ENCODE measurements at places on chromosomes 11 and 22.
A peak's percentile ranks its signal among the peaks of the same experiment; 100 is the strongest.

DNA sequence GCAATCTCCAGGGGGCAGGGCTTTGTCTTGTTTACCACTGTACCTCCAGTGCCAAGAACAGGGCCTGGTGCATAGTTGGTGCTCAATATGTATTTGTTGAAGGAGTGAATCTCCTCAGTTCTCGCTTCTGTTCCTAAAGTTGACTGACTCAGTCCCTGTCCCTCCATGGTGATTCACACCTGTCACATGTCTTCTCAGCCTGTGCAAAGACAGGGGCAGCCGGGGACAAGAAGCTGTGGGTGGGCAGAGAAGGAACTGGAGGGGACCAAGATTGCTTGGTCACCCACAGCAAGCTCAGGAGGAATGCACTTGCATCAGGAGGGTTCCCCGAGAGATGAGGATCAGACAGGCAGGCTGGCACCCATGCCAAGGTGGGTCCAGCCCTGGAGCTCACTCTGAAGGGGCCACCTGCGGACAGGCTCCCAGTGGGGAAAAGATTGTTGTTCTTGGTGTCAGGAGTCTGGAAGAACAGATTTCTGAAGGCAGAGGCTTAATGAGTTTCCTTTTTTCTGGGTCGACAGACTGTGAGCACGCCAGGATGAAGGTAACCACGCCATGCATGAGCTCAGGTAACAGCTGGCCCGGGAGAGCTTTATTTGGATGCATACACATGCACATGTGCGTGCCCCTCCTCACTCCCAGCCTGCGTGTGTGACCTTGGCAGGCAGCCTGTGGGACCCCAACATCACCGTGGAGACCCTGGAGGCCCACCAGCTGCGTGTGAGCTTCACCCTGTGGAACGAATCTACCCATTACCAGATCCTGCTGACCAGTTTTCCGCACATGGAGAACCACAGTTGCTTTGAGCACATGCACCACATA, 16.9 kb downstream of the IL17RA start:
- no peak for DNase-seq

DNA sequence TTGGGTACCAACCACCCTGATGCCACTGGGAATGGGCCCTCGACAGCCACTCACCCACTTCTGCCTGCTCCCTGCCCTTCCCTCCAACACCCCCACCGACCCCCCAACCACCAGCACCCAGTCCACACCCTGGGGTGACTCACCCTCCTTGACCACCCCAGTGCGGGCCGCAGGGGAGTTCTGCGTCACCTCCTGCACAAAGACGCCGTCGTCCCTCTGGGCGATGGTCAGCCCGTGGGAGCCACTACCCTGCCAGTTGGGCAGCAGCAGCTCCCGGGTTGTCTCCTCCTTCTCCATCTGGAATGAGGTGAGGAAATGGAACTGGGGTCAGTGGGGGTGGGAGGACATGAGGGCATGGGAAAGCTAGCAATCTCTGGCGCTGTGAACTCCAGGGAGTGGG, 10.8 kb downstream of the AHNAK start:
- DNase-seq, result no peak

GRCh38 chr11:130585545-130585944, 137.1 kb downstream of the ADAMTS15 start:
- no peak for DNase-seq

DNA sequence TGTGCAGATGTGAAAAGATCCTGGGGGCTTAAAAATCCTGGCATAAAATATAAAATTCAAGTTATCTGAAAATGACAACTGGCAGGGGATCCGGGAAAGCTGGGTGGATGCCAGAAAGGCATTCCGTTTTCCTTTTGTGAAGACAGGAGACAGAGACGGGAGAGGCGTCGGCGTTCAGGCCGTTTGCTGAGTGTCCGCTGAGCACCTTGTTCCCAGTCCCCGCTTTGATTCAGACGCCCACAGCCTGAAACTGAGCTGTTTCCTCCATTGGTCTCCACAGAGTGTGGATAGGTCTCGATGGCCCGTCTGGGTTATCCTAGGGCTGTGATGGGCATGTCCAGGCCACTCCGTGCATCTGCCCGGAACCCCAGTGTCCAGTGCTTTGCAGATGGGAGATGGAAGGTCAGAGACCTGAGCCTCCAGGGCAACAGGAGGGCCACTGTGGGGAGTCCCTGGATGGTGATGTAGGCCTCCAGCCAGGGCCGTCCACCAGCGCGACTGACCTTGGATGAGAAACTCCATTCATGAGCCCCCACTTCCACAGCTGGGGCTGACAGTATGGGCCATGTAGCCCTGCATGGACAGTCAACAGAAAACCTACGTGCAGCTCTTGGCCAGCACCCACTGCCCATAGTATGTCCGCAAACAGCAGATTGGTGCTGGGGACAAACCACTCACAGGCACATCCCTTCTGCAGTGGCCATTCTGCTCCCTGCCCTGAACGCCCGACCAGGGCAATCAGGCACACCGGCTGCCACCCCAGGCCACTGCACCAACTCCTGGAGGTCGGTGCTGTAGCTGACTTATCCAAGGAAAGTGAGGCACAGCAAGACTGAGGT, 11.6 kb downstream of the MRGPRF start:
- DNase-seq, result no peak

- DNase-seq, result no peak
These were observed 38.6 kb upstream of the LRRC32 start for GRCh38 chr11:76708972-76709660.

GRCh38 chr11:66815646-66816045, 27.6 kb upstream of the RCE1 start:
- peak; percentile 33 for DNase-seq

DNA sequence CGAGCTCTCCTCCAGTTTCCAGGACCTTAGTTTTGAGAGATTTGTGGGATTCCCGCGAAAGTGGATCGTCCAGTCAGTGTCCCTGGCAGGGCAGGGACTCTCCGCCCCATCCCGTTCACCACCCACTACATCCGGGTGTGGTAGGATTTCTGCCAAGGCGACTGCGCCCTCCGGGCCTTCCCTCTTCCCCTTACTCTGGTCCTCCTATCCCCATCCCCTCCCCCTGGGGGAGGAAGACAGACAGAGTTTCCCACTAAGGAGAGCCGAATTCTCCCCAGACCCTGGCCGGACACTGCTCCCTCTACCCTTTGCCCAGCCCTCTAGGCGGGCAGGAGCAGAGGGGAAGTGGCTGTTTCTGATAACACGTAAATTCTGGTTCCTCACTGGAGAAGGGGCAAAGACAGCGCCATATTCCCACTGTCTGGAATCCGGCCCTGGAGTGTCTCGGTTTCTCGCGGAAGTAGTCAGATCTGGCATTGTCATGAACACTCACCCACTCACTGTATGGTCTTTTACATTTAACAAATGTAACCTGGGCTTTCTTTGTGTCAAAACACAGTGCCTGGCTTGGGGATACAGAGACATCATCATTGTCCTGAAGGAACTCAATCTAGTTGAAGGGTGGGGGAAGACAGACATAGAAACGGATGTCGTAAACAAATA, 1.1 kb upstream of the NECTIN1 start:
- DNase-seq, result peak; percentile 46

- no peak for DNase-seq
These were observed 9.6 kb upstream of the BIRC3 start for GRCh38 chr11:102307727-102308038.

- no peak for DNase-seq
These were observed 85.6 kb downstream of the NCAM1 start for GRCh38 chr11:113046866-113047265.

DNA sequence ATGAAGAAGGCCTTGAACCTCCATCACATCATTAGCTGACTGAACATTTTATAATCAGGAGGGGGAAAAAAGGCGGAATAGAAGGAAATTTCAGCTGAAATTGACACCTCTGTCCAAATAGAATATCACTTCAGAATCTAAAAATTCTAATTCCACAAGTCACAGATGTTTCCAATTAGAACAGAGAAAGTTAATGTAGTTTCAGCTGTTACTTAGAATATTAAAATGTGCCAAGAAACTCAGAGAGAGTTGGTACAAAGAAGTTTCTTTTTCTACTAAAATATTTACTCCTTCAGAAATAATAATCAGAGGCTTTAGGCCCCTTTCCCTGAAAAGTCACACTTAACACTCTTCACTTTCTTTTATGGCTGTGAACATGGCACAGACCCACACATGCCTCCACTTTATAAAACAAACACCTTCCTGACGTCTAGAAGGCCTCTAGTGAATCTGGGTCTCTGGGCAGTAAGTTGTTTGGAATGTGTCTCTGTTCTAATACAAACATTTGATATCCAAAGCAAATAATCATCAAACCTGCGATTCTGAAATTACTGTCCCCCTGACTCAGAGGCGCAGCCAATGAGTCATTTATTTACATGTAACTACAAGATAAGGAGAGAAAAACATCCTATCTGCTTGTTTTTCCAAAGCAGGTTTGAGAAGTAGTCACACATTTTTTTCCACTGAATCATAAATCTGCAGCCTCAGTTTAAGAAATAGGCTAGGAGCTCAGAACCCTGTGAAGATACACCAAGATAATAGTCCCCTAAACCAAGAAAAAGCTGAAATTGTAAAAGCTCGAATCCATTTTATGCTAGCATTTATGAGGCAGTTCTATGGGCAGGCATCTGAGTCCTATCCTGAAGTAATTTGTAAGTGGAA, 148.4 kb downstream of the ME3 start:
- DNase-seq, result peak; percentile 82

DNA sequence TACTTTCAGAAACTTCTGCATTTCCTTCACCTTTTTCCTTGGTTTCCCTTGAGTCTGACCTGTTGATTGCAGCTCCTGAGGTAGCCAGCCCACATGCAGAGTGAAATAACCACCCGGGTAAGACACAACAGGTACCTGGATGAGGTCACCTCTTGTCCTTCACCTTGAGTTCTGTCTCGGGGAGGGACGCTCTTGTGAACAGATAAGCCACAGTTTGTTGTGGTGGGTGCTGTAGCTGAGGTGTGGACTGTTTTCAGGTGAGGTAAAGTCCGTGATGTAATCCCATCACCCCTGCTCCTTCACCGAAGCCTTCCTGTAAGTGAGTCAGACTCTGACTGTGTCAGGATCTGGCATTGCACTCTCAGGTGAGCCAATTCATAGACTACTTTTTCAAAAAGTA, 183.1 kb downstream of the NAV2 start:
- no peak for DNase-seq

DNA sequence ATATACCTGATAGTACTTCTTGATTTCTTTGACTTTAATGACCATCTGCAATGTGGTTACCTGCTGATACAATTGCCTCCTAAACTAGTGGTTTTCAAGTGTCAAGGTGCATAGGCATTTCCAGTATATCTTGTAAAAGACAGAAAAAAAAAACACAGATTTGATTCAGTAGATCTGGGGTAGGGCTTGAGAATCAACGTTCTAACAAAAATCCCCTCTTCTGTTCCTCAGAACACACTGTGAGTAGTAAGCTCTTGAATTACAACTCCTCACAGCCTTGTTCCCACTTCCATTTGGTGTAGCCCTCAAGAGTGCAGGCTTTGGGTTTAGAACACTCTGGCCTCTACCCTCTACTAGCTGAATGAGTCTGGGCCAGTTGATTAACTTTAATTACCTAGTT, 78.0 kb upstream of the CTSC start:
- DNase-seq, result no peak

DNA sequence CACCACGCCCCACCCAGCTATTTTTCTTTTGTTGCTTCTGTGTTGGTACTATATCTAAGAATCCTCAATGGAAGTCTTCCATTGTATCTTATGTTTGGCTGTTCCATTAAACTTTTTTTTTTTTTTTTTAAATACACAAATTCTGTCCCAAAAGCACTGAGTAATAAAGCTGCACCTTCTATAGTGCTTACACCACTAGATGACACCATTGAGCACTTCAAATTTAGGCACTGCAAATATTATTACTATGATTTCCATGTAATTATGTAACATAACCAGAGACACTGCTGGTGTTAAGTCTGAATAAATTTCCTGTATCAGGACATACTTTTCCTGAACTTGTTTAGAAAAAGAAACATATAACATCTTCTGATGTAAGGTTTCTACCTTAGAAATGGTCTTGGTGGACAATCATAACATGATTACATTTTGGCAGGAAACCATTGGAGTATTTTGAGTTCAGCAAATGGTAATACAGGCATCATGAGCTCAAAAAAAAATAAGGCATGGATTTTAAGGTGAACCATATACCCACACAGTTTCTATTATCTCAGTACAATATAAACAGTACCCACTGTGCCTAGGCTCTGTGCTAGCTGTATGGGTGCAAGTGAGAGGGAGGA, 110.5 kb downstream of the ATG16L2 start:
- DNase-seq, result no peak

- no peak for DNase-seq
These were observed at the start of gene MRGPRX4 for GRCh38 chr11:18172666-18173065. Gene MRGPRX4, plus strand, starts transcription at chr11:18172837. Its CDS starts 420 bp downstream, at chr11:18173257.

DNA sequence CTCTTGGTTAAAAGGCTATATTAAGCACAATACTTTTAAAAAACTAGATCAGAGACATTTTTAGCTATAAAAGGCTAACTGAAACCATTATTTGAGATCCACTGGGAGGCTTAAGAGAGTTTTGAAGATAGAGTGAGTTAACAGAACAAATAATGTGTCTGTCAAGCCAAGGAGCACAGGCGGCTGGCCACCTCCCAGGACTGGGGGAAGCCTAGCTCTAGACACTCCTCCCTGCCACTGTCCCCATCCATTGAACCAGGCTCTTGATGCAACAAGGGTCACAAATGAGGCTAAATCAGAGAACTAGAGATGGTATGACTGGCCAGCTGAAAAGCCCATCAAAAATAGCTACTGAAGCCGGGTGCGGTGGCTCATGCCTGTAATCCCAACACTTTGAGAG, 63.0 kb downstream of the C22orf31 start:
- no peak for DNase-seq

- DNase-seq, result no peak
These were observed 3.3 kb downstream of the USP47 start for GRCh38 chr11:11845071-11845470.

- no peak for DNase-seq
These were observed 1.5 kb upstream of the BAIAP2L2 start for GRCh38 chr22:38111925-38112355.

DNA sequence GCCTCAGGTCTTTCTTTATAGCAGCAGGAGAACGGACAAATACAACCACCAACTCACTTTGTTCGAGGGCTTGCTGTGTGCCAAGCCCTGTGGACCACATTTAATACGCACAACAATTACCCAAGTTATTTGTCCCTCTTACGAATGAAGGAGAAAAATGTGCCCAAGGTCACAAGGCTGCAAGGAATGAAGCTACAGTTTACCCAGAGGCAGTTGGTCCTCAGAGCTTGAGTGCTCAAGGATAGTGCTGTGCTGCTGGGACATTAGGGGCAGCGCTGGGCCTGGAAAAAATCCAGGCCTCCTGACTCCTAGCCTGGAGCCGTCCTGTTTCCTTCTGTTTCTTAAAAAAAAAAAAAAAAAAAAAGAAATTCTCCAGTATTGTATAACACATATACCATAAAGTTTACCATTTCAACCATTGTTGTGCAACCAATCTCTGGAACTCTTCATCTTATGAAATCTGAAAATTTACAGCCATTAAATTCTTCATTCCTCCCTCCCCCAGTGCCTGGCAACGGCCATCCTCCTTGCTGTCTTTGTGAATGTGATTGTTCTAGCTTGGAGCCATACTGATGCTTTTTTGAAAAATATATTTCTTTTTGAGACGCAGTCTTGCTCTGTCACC, 1.0 kb upstream of the C11orf86 start:
- DNase-seq, result no peak

GRCh38 chr11:103016031-103016430, 60.5 kb upstream of the MMP13 start:
- no peak for DNase-seq

- DNase-seq, result no peak
These were observed 12.8 kb downstream of the TSKU start for GRCh38 chr11:76795936-76796441.
